ENCODE measurements at places on chromosomes 4 and X.
A peak's percentile ranks its signal among the peaks of the same experiment; 100 is the strongest.

DNA sequence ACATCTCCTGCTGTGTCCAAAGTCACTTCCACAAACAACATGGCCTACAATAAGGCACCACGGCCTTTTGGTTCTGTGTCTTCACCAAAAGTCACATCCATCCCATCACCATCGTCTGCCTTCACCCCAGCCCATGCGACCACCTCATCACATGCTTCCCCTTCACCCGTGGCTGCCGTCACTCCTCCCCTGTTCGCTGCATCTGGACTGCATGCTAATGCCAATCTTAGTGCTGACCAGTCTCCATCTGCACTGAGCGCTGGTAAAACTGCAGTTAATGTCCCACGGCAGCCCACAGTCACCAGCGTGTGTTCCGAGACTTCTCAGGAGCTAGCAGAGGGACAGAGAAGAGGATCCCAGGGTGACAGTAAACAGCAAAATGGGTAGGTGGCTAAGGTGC is 123.9 kb downstream of the PDLIM5 start:
- no peak for DNase-seq

DNA sequence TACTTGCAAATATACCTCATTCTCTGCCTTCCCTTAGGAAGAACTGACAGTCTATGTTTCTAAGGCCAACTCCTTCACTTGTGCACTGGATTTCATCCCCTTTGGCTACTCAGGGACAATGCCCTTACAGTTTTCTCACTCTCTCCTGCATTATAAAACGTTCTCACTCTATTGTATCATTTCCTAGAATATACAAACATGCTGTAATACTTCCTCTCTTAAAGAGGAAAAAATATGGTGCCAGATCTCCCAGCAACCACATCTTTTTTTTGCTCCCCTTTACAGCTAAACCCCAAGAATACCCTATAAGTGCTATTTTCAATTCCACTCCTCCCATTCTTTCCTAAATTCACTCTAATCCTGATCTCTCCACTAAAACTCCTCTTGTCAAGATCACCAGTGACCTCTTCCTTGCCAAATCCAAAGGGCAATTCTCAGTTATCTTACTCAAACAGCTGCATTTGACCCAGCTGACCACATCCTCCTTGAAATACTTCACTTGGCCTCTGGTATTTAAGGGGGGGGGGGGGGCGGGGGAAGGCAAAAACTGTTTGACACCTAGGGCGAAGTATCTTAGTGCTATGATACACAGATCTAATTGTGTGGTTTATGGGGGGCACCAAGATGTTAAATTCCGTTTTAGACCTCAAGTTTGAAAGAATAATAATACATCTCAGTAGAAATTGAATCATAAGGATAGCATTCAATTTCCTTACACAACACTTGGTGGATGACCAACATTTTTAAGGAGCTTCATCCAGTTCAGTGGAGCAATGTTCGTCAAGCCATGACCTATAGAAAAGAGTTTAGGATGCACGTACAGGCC is 1.6 kb downstream of the RCHY1 start:
- no peak for DNase-seq

- no peak for DNase-seq
These were observed 154.9 kb upstream of the CXXC4 start for GRCh38 chr4:104649631-104650030.

DNA sequence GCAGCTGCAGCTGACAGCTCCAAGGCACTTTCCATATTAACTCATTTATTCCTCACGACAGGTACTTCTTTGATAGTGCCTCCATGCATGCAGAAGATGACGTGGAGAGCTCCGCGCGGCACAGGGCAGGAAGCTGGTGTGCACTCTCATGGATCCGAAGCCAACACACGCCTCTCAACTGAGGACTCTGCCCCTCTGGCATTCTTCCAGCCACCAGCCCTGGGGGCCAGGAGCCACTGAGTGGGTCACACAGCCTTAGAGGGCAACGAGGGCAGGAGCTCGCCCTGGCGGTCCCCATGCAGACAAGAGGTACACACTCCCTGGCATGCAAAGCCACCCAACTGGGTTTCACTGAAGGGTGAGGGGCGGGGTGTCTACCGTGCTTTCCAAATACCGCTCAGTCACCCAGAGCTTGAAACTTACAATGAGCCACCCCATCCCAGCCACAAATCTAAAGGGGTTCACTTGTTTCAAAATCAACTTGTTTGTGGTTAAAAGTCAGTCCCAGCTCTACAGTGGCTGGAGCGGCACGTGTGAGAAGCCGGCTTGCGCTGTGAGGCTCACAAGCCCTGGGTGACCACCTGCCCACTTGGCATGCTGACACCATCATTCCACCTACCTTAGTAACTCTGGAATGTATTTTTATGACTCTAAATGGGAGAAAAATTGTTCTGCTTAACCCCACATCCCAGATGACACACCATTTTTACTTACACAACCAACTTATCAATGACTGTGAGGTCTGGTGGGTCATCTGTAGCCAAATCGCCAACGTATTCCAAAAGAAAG is 16.2 kb downstream of the NOP14 start:
- no peak for DNase-seq

- DNase-seq = no peak
These were observed 23.3 kb downstream of the TRIM2 start for GRCh38 chr4:153227469-153228075.

DNA sequence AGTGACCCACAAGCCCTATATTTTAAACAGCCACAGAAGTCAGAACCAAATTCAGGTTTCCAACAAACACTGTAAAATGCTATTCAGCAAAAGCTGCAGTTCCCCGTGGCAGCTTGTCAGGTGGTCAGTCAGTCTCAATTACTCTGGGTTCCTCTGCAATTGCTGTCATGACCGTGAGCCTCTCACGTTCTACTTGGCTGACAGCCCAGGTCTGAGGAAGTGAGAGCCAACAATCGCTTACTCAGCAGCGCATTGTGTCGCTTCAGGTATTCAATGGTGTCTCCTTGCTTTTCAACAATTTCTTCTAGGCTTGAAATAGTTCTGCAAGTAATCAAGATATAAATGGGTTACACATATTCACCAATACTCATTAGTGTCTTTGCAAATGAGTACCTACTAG is 25.8 kb downstream of the TRIM75 start:
- no peak for DNase-seq

GRCh38 chr4:112633477-112634235 is 3.1 kb downstream of the ZGRF1 start:
- no peak for DNase-seq

DNA sequence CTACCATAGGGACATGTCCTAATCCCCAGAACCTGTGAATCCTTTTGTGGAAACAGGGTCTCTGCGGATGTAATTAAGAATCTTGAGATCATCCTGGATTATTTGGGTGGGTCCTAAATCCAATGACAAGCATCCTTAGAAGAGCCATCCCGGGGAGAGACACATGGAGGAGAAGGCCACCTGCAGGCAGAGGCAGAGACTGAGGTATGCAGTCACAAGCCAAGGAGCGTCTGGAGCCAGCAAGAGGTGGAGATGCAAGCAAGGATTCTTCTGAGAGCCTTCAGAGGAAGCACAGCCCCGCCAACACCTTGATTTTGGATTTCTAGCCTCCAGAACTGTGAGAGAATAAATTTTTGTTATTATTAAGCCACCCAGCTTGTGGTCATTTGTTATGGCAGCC is 13.8 kb upstream of the FAT1 start:
- DNase-seq = no peak

- DNase-seq = no peak
These were observed 909 bp upstream of the SLAIN2 start for GRCh38 chr4:48340276-48340964.

GRCh38 chrX:129510331-129510730 is 13.0 kb downstream of the SMARCA1 start:
- DNase-seq = no peak

DNA sequence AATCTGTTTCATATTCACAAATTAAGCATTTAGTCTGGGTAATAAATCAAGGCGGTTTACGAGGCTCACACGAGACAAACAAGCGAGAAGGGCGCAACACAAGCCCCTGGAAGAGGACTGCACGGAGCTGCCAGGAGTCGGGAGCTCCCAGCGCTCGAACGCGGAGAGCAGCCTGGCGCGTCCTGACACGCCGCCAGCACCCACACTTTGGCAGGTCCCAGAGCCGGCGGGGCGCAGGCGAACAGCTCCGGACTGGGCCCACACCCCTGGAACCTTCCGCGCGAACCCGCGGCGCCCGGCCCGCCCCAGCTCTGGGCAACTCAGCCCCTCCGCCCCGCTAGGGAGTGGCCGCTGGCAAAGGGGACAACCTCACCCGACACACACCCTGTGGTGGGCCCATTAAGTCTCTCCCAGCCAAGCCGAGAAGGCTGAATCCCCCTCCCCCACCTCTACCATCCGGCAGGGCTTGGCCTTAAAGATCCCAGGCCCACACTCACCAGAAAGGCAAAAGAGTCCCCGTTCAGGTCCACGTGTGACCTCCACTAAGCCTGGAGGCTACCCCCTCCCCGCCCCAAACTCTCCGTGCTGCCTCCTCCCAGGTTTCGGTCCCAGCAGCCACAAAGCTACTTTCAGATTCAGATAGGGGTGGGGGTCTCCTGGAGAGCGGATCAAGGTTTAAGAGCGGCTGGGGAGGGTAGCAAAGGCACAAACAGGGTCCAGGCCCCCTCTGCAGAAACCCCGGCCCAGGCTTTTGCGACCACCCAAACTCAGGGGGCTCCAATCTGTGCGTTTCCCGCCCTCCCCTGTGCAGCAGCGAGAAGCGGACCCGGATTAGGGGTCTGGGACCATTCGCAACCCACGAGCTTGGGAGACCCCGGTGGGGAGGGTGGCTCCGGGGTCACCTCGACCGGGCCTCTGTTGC is 47.5 kb upstream of the BCOR start:
- DNase-seq = no peak

DNA sequence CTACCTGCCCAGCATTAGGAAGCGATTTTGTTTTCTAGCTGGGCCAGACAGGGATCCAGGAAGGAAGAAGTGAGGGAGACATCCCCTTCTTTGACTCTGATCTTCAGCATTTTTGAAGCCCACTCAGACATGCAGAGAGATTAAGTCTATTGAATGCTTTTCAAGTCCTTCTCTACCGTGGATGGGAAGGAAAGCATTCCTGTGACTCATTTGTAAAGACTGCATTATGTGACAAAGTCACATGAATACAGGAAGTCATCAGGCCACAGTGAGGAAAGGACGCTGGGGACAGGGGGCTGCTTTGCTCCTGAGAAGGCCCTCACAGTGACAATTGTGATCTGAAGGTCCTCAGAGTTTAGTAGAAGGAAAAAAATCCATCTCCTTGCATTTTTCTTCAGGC is 67.4 kb upstream of the GBA3 start:
- DNase-seq = no peak

GRCh38 chr4:9925750-9926439 is 95.4 kb downstream of the SLC2A9 start:
- no peak for DNase-seq

DNA sequence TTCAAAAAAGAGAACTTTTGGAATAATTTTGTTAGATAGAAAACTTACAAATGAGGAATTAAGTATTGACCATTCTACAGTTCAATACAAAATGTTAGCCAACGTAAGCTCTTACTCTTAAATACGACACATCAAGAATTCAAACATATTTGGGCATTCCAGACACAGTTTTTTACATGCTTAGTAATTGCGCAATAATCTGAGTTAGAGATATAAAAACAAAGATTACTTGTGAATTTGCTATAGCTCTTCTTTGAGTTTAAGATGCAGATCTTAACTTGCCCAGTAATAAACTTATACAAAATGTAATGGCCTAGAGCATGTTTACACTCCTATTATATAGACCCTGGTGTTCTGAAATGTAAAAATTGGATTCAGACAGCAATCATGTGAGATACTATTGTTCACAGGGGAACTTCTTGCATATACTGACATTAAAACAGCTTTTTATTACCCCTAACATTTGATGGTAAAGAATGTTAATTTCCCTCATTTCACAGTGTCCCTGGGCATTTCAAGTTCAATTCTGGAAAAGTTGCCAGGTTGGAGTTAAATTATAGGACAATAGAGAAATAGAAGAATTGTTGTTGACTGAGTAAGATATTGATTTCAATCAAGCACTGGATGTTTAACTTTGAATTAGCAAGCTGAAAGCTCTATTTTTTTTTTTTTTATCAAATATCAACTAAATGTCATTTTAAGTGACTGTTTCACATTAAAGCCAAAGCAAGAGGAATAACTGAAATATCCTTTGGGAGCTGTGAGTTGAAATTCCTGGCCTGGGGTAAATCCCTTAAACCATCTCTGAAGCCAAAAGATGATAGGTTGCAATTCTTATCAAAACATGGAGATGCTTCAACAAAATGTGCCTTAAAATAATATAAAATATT is 910 bp downstream of the HPGDS start:
- DNase-seq = no peak

- DNase-seq = no peak
These were observed 64.6 kb downstream of the ABCG2 start for GRCh38 chr4:88093874-88094273.

- DNase-seq = no peak
These were observed 80.3 kb downstream of the GPC4 start for GRCh38 chrX:133335027-133335426.

GRCh38 chr4:44326741-44327140 is 121.9 kb downstream of the KCTD8 start:
- no peak for DNase-seq

DNA sequence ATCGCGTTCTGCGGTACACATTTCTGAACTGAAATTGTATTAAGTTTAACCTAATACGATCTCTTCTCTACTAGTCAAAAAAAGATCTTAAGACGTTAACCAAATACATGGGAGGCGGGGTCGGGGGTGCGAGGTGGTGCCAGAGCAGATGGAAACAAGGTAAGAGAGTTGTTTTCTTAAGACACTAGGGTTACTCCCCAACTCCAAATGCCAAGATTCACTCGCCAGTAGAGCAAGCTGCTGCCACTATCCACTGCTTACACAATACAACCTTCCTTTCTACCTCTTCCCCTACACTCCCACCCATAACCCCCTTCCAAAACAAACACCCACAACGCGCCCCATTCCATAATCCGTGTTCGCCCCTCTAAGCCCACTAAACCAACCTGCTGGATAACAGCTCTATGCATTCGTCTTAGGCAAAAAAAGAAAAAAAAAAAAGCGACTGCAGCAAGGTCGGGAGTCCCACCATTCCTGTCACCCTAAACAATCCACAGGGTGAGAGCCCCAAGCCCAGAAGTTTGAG is 1.3 kb downstream of the LCORL start:
- DNase-seq = peak; percentile 1

DNA sequence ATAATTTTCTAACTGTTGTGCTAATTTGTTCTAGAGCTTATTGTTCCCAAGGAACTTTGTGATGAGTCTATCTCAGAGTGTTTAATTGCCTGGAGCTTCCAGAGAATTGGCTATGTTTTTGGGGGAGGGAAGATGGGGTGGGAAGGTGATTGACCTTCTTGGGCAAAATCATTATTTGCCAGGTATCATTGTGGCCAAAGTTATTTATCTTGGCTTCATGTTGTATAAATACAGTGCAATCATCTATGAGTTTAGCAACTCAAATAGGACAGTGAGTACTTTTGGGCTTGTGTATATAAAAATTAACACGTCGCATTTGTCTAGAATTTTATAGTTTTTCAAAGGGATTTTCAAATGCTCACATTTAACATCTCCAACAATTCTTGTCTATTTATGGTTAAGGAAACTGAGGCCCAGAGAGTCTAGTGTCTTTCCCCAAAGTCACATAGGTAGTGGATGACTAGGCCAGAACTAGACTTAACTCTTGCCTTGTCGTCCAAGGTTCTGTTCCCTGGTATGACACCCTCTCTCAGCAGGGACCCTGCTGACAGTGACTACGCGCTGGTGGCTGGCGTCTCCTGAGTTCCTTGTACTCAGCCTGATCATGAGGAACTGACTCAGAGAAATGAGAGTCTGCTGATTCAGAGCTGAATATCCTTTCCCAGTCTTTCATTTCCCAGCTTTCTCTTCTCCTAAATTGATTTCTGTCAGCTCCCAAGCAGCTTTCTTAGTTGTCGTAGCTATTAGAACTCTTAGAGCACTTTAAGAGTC is 27.7 kb downstream of the FNIP2 start:
- no peak for DNase-seq

GRCh38 chrX:103730147-103730795 is 19.6 kb downstream of the TMEM31 start:
- DNase-seq = no peak

Measured in stimulated activated CD4-positive, alpha-beta T cell treated with anti-CD3 and anti-CD28 coated beads, TNF-alpha, amount 100 ng/mL, for 4 hours (primary cell).